NCI-H2081 treated with DMSO at 0.1 percent for 48 hours (cell line): ENCODE measurements at places on chromosomes 6 and 20.
A peak's percentile ranks its signal among the peaks of the same experiment; 100 is the strongest.

DNA sequence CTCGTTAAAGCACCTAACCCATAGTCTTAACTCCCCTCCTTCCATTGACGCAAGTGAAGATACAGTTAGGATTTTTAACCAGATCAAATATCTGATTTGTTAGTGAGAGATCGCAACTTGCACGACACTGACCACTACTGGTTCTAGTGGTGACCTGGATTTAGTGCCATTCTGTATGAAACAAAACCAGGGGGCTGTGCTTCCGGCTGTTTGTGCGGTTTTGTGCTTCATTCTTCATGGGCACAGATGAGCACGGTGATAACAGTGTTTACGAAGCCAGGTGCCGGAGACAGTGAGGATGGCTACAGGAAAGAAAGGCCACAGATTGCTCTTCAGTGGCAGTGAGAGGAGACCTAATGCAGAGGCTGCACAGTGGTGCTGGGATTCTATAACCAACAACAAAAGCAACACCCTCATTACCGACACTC lies 75.5 kb downstream of the NOL4L start:
- DNase-seq, result no peak

DNA sequence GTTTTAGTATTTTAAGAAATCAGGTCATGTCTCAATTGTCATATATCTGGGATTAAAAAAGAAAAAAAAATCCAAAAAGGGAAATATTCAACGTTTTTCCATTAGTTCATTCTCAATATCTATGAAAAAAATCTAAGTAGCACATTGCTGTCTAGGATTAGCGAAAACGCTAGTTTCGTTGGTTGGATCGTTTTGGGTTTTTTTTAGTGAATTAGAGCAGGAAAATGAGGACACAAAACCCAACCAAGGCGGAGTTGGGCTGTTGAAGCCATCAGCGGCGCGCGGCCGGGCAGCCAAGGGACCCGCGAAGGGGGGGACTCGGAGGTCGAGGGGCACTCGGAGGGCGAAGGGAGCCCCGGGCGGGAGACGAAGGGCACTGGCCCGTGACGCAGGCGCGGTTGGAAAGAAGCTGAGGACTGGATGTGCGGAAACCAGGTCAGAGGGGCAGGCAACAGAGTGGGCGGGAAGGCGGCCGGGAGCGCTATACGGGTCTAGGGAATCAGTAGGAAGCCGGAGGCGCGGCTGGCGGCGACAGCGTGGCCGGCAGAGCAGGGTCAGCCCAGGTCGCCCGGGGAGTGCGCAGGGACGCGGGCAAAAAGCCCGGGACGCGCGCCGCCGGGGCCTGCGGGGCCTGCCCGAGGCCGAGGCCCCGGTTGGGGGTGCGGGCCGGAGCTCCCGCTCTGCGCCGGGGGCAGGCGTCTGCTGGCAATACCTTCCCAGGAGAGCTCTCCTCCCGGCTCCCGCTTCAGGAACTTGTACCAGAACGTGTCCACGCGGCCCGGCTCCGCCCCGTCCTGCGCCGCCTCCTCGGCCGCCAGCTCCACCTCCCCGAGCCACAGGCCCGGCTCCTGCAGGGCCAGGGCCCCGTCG lies 599 bp downstream of the EPM2A start:
- peak; percentile 33 for DNase-seq

DNA sequence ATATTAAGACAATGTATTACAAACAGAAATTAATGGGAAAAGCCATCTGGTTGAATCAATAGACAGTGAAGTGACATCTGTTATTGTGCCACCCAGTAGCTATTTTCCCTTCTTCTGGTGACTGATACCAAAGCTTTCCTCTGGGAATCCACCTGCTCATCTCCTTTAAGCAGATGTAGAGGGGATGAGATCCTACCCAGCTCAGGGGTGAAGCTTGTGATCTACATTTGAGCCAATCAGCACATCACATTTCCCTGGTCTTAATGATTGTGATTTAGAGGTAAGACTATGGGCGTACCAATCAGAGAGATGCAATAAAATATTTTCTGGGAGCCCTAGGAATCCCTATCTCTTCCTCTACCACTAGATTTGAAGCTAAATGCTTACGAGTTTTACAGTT lies 782.9 kb downstream of the PTPRT start:
- no peak for DNase-seq

DNA sequence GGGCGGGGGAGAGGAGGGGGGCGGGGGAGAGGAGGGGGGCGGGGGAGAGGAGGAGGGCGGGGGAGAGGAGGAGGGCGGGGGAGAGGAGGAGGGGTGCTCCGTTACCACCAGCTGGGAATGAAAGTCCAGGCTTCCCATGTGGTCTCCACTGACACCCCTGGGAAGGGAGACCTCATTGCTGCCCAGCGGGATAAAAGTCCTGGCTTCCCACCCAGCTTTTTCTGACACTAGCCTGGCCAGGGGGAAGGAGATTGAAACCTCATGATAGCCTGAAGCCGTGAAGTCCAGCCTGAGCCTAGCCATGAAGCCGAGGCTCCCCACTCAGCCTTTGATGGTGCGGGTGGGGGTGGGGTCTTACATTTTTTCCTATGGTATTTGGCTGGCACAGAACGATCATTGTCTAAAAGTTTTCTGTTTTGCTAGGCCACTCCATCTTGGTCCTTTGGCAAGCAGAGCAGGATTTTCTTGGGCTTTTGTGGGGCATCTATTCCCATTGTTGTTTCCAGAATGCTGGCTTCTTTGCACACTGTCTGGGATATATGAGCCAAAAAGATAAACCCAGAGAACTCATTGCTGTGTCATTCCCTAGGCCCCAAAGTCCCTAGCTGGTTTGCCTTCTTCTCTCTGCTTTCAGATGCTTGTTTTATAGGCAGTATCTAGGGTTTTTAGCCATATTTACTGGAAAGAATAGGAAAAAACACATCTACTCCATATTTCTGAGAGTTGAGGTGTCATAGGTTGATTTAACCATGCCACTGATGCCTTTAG lies 67.9 kb upstream of the RNF24 start:
- no peak for DNase-seq
